Left hindlimb (tissue), 1 donor: ENCODE measurements at places on chromosomes 5 and 9.

DNA sequence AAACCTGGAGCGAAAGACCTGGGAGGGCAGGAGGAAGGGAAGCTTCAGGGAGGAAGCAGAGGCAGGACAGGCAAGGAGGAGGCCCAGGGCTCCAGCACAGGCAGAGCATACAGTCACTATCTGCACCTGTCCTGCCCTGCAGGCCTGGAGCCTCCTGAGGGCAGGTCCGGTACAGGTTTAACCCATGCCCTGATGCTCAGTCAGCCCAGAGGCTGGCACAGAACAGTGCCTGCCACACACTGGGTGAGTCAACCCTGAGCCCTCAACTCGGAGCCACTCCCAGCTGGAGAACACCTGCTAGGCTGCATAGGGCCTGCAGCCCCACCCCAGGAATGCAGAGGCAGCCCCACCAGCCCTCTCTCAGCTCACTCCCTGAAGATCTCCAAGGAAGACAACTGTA is 161.5 kb upstream of the PHYKPL start:
- DNase-seq = no peak

GRCh38 chr9:135905380-135906258 is 1.7 kb downstream of the CAMSAP1 start:
- no peak for DNase-seq

GRCh38 chr5:176664886-176665285 is 17.6 kb downstream of the TSPAN17 start:
- peak; percentile 10 for DNase-seq

DNA sequence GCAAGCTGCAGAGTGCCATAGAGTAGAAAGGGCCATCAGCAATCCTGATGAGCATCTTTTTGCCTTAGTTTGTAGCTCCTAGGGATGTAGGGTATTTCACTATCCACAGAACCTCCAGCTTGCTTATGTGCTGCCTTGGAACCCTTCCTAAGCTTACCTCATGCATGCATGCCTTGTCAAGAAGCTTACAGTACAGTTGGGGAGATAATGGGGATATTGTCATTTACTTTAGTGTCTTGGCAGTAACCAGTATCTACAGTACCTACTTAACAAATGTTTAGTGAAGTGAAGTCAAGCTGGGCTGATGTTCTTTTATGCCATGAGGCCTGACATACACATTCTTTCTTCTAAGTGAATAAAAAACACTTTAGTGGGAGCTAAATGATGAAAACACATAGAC is 164.6 kb upstream of the PPP1R2B start:
- DNase-seq = no peak

- no peak for DNase-seq
Measured at GRCh38 chr5:17888155-17888554, 253.9 kb downstream of the TAF11L14 start.

- no peak for DNase-seq
Measured at GRCh38 chr9:16901590-16901989, 31.1 kb upstream of the BNC2 start.

- no peak for DNase-seq
Measured at GRCh38 chr9:126788634-126789349, 16.0 kb upstream of the ZBTB43 start.

- no peak for DNase-seq
Measured at GRCh38 chr9:118647331-118647730, 721.9 kb downstream of the BRINP1 start.

- DNase-seq = no peak
Measured at GRCh38 chr5:52964138-52964537, 25.0 kb upstream of the ITGA2 start.

- DNase-seq = no peak
Measured at GRCh38 chr5:112691758-112692157, 45.9 kb upstream of the APC start.

DNA sequence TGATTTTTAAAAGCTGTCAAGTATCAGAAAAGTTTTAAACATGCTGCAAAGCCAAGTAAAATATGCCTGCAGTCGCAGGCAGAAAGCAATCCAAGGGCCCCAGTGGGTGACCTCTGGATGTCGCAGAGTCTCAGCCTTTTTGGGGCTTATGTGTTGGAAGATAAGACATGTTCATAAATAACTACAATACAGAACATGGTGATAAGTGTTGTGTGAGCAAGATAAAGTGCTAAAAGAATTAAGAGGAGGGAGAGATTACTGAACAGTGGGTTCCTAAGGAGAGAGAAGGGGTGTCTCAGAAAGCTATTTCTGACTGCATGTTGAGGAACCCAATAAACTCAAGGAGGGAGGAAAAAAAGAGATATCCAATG is 78.9 kb upstream of the ADRB2 start:
- no peak for DNase-seq

DNA sequence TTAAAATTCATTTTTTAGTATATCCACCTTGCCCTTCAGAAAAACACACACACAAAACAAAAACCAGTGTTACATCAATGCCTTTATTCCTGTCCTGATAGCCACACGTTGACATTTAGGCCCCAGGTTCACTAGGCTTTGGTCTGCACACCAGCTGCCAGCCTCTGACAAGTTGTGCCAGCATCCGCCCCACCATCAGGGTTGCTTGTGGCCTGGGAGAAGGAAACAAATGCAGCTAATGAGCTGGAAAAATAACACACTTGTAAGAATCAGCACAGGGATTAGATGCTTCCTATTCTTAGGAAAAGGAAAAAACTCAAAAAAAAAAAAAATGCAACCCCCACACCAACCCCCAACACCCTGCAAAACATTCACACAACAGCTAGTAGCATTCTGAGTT is 404.0 kb upstream of the GRIA1 start:
- DNase-seq = no peak
